ENCODE measurements at places on chromosomes 2 and 18. TPM values are rescaled to one million over a fixed set of nuclear protein-coding genes. Genes with fewer than 3 reads are reported as not detected.

LBH gene
- total RNA-seq = 16.7 TPM

DNA sequence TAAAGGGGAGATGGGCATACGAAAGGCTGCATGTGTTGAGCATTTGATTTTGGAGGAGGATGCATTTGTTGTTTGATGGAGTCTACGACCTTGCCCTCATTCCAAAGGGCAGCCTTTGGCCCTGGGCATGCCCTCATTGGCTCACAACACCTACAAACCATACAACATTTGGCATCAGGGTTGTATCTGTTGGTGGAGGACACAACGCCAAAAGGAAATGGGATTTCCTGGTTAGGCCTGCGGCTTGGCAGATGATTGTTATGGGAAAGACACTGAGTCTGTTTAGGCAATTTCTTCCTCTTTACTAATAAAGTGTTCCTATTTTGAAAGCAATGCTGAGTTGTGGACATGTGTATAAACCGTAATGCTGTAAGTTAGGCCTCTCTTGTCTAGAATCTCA, 246.9 kb downstream of the LDLRAD4 start:
- no peaks in the 10 kb centered on the region for H3K27me3 ChIP-seq
- no peaks in the 10 kb centered on the region for H3K4me1 ChIP-seq
- H3K4me3 ChIP-seq = no peak overlapping the region
- peak overlapping the region; percentile 56 for H3K27ac ChIP-seq
- DNase-seq = no peak

- DNase-seq = no peak
- no peaks in the 10 kb centered on the region for H3K27me3 ChIP-seq
- H3K36me3 ChIP-seq = peaks cover 81% of the 10 kb centered on the region
- H3K4me1 ChIP-seq = no peaks in the 10 kb centered on the region
- H3K4me3 ChIP-seq = no peak overlapping the region
These were observed 11.7 kb upstream of the CCDC74B start for GRCh38 chr2:130156624-130157004.

DNA sequence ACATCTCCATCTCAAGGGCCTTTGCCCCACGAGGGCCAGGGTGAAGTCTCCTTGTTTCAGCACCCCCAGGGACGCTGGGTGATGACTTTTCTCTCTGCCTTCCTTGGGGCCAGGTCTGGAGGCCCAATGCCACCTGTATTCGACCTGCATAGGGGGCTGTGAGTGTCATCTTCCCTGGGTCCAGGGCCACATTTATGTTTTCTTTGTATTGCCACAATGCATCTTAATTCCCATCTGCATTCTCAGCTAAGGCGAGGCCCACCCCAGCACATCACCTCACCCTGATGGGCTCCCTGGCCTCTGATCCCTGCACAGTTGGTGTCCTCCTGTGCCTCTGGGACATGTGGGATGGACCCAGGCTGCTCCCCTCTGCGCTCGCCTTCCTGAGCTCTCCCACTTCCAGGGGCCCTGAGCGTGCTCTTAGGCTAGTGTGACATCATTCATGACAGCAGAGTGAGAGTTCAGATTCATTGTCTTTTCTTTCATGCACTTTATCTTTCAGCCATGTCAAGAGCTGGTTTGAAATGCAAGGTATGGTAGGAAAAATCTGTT, 122.0 kb upstream of the COPS8 start:
- no peaks in the 10 kb centered on the region for H3K27me3 ChIP-seq
- peaks cover 4% of the 10 kb centered on the region for H3K4me1 ChIP-seq
- no peak for DNase-seq

GRCh38 chr2:144514616-144515091, 5.3 kb downstream of the ZEB2 start:
- H3K4me1 ChIP-seq = peaks cover 11% of the 10 kb centered on the region
- DNase-seq = no peak
- no peaks in the 10 kb centered on the region for H3K36me3 ChIP-seq

CD302 gene
- 3.2 TPM for total RNA-seq

GRCh38 chr2:144052083-144052482, 467.8 kb downstream of the ZEB2 start:
- no peaks in the 10 kb centered on the region for H3K27me3 ChIP-seq
- no peaks in the 10 kb centered on the region for H3K36me3 ChIP-seq
- no peaks in the 10 kb centered on the region for H3K4me1 ChIP-seq
- no peak overlapping the region for H3K4me3 ChIP-seq
- DNase-seq = no peak

ITPRIPL1 gene
- total RNA-seq = 4.1 TPM

GRCh38 chr2:40914666-40915065, 462.8 kb upstream of the SLC8A1 start:
- H3K27ac ChIP-seq = no peak overlapping the region
- no peaks in the 10 kb centered on the region for H3K36me3 ChIP-seq
- H3K4me1 ChIP-seq = no peaks in the 10 kb centered on the region
- H3K27me3 ChIP-seq = no peaks in the 10 kb centered on the region
- DNase-seq = no peak

KHK gene
- total RNA-seq = 1.5 TPM

DNA sequence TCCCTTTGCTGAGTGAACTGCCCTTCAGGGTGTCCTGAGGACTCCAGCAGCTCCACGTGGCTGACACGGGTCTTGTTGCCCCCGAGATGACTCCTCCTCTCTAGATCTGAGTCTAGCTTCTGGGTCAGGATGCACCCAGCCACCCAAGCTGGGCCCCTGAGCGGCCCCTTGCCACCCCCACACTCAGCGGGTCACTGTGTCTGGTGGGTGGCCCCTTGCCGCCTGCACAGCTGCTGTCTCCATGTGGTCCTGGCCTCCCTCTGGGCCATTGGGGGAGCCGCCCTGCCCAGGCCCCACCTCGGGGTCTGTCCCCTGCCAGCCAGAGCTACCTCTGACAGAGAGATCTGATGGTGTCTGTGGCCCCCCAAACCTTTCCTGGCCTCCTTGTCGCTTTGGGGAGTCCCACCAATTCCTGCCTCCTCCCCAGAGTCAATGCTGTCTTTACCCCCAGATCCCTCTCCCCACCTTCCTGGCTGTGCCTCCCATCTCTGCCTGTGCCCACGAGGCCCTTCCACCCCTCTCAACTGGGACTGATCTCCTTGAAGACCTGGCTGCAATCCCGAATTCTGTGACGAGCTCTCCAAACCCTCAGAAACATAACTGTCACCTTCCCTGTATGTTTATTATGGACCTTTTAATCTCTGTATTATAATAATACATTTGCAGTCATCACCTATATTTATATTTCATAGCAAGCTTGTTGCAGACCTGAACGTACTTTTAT, 46.5 kb downstream of the TWIST2 start:
- DNase-seq = no peak
- H3K36me3 ChIP-seq = no peaks in the 10 kb centered on the region
- H3K27me3 ChIP-seq = no peaks in the 10 kb centered on the region
- H3K4me1 ChIP-seq = peaks cover 64% of the 10 kb centered on the region

PKP4 gene
- total RNA-seq = 36.8 TPM

SKA1 gene
- 11.2 TPM for total RNA-seq

GRCh38 chr18:36468161-36468560, 170.6 kb downstream of the FHOD3 start:
- DNase-seq = no peak
- H3K27me3 ChIP-seq = no peaks in the 10 kb centered on the region
- no peaks in the 10 kb centered on the region for H3K36me3 ChIP-seq
- H3K4me3 ChIP-seq = no peak overlapping the region

DNA sequence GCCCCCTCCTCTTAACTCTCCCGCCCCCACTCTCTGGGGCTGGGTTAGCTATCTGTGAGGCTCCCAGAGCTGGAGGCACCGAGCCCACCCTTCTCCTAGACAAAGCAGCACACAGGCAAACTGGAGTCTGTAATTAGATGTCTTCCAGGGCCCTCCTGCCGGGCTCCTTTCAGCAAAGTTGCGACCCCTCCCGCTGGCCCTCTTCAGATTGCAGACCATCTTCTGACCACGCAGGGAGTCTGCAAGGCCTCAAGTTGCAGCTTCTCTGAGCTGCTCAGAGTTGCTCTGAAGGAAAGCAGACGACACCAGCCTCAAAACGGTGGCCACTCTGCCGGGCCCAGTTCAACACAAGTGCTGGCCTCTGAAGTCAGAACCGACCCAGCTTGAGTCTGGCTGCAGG, 228.4 kb upstream of the COPS8 start:
- no peak for DNase-seq
- no peaks in the 10 kb centered on the region for H3K27me3 ChIP-seq
- H3K4me3 ChIP-seq = no peak overlapping the region
- H3K4me1 ChIP-seq = peaks cover 8% of the 10 kb centered on the region
- H3K27ac ChIP-seq = no peak overlapping the region

GRCh38 chr2:226743915-226744314, 55.7 kb downstream of the IRS1 start:
- no peaks in the 10 kb centered on the region for H3K27me3 ChIP-seq
- H3K4me1 ChIP-seq = peaks cover 10% of the 10 kb centered on the region
- no peak overlapping the region for H3K4me3 ChIP-seq
- DNase-seq = no peak

DNA sequence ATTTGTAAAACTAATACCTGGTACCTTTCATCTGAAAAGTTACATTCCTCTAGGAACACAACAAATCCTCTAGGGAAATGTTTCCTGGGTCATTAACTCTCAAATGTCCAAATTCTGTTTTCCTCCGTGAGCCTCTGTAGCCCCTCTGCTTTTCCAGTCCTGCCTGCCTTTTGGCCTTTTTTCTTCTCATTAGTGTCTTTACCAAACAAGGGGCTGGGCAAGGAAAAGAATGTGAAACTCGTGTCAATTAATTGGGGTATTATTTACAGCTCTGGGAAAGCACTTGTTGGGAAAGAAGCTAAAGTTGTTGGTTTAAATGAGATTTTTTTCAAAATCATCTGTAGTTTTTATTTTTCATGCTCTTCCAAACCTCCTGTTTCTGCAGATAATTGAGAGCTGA, 198.1 kb upstream of the NRP2 start:
- no peak overlapping the region for H3K27ac ChIP-seq
- no peaks in the 10 kb centered on the region for H3K4me1 ChIP-seq
- H3K4me3 ChIP-seq = no peak overlapping the region
- H3K27me3 ChIP-seq = no peaks in the 10 kb centered on the region
- no peak for DNase-seq
- H3K36me3 ChIP-seq = no peaks in the 10 kb centered on the region

DNA sequence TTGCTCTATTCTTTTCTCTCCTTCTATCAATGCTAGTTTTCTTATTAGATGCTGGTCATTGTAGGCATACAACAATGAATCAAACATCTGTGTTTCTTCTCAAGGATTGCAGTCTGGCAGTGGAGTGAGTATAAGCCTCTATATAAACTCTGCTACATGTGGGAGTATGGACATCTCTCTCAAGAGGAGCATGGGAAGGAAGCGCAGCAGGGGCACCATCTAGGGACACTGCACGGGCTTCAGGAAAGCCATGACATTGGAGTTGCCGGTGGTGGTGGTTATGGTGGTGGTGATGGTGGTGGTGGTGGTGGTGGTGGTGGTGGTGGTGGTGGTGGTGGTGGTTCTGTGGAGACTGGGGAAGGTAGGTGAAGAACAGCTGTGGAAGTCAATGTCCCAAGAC, 462.6 kb downstream of the RNF144A start:
- H3K27me3 ChIP-seq = no peaks in the 10 kb centered on the region
- H3K4me3 ChIP-seq = no peak overlapping the region
- no peaks in the 10 kb centered on the region for H3K4me1 ChIP-seq
- no peak overlapping the region for H3K27ac ChIP-seq
- H3K36me3 ChIP-seq = no peaks in the 10 kb centered on the region

DNAJC27 gene
- 2.1 TPM for total RNA-seq

RTP5 gene
- not detected for total RNA-seq

SNTG2 gene
- 5.9 TPM for total RNA-seq

GRCh38 chr2:121469356-121469755, 61.3 kb upstream of the RNU4ATAC start:
- no peak overlapping the region for H3K27ac ChIP-seq
- DNase-seq = no peak
- no peak overlapping the region for H3K4me3 ChIP-seq
- no peaks in the 10 kb centered on the region for H3K4me1 ChIP-seq
- H3K36me3 ChIP-seq = peaks cover 64% of the 10 kb centered on the region

CAPN13 gene
- 3.1 TPM for total RNA-seq

- H3K36me3 ChIP-seq = no peaks in the 10 kb centered on the region
- no peaks in the 10 kb centered on the region for H3K27me3 ChIP-seq
- DNase-seq = no peak
These were observed 70.9 kb downstream of the MAP3K20 start for GRCh38 chr2:173146590-173146989.

- no peaks in the 10 kb centered on the region for H3K27me3 ChIP-seq
- peak overlapping the region; percentile 77 for H3K27ac ChIP-seq
- no peak overlapping the region for H3K4me3 ChIP-seq
- peaks cover 62% of the 10 kb centered on the region for H3K4me1 ChIP-seq
These were observed 93.1 kb downstream of the CABLES1 start for GRCh38 chr18:23228102-23229061.

DNA sequence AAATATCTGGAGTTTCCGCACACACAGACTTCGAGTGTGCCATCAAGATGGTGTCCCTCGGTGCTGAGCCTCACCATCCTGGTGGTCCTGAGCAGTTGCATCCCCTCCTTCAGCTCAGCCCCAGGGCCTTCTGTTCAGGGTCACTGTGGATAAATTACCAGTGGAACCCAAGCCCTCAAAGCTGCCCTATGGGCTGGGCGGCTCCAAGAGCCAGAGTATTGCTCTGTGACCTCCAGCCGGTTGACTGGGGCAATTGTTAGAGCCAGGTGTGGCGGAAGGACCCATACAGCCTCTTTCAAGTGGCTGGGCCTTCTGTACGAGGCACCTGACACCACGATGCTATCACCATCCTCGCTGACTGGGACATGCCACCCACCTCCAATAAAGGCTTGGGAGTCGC, 215.5 kb downstream of the GBX2 start:
- no peaks in the 10 kb centered on the region for H3K4me1 ChIP-seq
- DNase-seq = no peak
- H3K36me3 ChIP-seq = no peaks in the 10 kb centered on the region
- H3K27ac ChIP-seq = no peak overlapping the region

DNA sequence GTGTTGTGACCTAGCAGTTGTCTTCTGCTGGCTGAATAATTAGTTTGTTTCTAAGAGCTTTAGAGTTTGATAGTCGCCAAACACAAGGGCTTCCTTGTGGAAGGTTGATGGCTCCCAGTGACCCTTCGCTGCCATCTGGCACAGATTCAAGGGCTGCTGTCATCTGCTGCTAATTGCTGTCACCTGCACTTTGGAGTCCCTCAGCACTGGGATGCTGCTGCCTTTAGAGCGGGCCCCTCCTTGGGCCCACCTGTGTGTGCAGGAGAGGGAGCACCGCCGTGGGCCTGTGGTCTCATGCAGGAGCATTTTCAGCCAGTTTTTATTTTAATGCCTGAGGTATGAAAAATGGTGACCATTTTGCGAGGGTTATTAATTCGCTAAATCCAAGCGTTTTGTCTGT, 154.0 kb upstream of the NFATC1 start:
- H3K4me3 ChIP-seq = no peak overlapping the region
- peaks cover 6% of the 10 kb centered on the region for H3K4me1 ChIP-seq
- H3K27ac ChIP-seq = no peak overlapping the region
- H3K36me3 ChIP-seq = no peaks in the 10 kb centered on the region
- no peak for DNase-seq

Measured in esophagus squamous epithelium (tissue), 5 donors.